Astrocyte of the cerebellum (primary cell): ENCODE measurements at places on chromosomes 13 and 19.

- DNase-seq = no peak
These were observed 10.8 kb downstream of the PRR36 start for GRCh38 chr19:7863157-7863970.

DNA sequence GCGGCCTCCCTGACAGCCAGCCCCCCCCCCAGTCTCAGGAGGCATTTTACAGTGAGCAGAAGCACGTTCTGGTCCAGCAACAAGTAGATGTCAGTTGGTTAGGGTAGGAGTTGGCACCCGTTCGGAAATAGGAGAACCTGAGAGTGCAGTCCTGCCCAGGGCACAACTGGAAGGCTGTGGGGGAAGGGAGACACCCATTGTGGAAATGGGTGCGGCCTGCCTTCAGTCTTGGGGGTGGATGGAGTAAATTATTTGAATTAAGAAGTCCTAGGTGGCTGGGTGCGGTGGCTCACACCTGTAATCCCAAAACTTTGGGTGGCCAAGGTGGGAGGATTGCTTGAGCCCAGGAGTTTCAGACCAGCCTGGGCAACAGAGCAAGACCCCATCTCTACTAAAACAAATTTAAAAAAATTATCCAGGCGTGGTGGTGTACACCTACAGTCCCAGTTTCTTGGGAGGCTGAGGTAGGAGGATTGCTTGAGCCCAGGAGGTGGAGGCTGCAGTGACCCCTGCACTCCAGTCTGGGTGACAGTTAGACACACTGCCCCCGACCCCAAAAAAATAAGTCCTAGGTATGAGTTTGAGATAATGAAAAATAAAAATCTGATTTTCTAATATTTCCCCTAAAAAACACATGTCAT lies 1.2 kb downstream of the CIRBP start:
- no peak for DNase-seq

DNA sequence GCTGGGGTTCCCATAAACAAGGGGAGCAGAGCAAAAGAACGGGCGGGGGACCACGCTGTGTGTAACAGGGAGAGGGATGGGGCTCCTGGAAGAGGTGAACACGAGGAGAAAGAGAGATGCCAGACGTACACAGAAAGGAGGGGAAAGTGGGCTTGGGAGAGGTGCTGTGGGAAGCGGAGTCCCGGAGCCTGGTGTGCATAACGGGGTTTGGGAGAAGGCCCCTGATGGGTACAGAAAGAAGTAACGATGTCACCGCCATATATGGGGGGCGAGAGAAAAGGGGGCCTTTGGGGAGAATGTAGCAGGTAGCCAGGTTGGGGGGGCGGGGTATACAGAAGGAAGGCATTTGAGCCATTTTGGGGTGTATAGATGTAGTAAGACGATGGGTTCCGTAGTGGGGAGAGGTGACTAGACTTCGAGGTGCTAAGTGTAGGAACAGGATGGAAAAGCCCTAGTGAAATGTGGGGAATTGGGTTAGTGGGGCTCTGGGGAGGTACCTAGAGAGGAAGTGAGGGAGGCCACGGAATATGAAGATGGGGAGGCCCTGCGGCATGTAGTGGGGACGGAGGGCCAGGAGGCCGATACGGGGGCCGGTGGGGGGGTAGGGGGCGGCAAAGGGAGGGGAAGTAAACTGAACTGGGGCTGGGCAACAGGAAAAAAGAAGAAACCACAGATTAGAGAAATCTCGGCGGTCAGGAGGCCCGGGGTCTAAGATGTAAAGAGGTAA lies 787 bp downstream of the ZNF580 start:
- DNase-seq = no peak

DNA sequence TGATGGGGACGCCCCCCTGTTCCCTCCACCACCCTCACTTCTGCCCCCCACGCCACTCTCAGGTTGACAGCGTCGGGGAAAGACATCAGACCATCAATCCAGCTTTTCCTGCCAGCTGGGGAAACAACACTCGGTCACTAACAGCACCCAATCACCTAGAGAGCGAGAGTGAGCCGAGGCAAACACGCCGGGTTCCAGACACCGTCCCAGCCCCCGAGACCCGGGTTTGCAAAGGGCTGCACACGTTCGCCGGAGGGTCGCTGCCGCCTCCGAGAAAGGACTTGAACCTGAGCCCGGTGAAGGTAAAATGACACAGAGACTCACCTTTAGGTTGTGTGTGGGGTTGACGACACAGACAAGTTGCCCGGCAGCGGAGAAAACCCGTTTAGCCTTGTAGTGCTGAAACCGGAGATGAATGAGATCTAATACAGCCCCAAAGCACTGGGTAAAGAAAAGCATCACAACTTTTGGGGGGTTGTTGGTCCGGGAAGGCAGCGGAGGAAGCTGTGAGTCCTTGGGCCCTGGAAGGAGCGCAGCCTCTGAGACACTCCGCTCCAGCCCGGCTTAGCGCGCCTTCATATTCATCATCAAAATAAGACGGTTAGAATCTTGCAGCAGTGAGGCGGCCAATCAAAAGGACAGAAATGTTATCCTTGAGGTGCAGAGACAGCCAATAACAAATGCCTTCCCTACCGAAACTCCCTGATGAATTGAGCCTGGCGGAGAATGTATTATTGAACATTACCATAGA lies at the start of gene SIAH3:
SIAH3 (minus strand) TSS at position 583 of the 751 bp plus-strand sequence; CDS start at position 459, 124 bp downstream.
- DNase-seq = peak; percentile 27

DNA sequence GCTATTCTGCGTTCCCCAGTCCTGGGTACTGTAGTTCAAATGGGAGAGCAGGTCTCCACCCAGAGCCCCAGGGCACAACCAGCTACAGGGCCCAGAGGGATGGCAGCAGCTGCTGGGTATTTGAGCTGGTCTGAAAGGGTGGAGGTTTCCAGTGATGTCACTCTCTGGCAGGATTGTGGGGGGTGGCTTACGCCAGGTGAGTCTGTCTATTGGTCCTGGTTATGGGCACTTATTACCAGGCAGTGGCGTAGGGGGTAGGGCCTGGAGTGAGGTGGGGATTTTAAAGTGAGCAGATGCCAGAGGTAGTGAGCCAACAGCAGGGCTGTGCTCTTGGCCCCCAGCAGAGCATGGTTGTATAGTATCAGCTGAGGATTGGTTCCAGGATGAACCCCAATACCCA lies 6.2 kb downstream of the RPS19 start:
- DNase-seq = no peak

DNA sequence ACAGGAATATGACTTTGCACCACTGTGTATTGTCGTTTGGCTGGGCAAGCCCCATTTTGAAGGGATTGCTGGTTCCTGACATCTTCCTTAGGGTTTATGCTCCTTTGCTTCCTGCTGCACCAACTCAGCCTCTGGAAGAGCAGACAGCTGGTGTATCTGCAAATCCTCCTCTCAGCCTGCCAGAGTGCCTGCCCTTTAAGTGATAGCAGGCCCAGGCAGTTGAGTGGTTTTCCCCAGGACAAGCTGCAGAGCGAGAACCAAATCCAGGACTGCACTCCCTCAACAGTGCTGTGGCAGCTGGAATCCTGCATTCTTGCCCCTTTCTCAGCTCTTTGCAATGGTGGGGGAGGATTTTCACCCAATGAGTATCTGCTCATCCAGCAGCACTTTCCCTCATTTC lies 85.5 kb downstream of the ZNF429 start:
- no peak for DNase-seq

DNA sequence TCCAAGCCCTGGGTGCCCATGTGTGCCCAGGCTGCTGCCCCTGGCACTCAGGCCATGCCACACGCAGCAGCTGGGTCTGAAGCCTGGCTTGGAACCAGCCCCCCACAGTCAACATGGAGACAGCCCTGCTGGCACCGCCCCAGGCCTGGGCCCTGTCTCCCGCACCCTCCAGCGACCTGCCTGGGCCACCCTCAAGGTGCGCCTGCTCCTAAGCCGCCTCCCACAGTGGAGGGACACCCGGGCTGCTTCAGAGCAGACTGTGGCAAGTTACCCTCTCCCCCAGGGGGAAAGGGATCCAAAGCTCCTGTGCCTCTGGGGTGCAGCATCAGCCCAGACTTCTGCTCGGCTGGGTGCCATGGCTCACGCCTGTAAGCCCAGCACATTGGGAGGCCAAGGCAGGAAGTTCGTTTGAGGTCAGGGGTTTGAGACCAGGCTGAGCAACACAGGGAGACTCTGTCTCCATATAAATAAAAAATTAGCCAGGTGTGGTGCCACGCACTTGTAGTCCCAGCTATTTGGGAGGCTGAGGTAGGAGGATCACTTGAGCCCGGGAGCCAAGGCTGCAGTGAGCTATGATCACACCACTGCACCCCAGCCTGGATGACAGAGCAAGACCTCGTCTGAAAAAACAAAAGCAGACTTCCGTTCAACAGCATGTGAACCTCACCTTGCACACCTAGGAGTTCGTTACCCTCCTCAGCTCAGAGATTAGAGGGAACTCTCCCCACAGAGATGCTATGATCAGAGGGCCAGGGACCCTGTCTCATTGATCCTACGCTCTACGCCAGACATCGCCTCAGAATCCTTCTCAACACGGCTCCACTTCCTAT lies 15.6 kb downstream of the ELL start:
- DNase-seq = no peak

- DNase-seq = no peak
These were observed 22.6 kb upstream of the SLAIN1 start for GRCh38 chr13:77674852-77675251.

DNA sequence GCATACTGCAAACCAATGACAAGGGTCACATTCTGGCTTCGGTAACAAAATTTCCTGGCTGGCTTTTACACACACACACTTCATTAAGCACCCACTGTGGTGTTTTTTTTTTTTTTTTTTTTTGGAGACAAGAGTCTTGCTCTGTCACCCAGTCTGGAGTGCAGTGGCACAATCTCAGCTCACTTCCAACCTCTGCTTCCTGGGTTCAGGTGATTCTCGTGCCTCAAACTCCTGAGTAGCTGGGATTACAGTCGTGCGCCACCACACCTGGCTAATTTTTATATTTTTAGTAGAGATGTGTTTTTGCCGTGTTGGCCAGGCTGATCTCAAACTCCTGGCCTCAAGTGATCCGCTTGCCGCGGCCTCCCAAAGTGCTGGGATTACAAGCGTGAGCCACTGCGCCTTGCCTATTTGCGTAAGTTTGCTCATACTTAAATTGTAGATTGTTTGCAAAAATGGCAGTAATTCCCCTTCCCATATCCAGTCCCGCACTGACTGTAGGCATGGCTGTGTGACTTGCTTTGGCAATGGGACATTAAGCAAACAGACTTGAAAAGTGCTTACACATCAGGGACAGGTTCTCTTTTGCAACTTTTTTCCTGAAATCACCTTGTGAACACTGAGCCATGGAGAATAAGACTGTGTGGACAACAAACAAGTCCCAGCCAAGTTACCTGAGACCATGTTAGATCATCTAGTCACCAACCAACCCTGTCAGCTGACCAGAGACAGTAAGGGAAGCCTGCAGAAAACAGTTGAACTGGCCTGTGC lies 42.1 kb upstream of the EBPL start:
- DNase-seq = no peak

GRCh38 chr19:21835810-21836444 lies at the start of gene ZNF43:
Gene ZNF43 (minus strand): TSS chr19:21836182. CDS start chr19:21836038, 144 bp downstream.
- DNase-seq = peak; percentile 90

DNA sequence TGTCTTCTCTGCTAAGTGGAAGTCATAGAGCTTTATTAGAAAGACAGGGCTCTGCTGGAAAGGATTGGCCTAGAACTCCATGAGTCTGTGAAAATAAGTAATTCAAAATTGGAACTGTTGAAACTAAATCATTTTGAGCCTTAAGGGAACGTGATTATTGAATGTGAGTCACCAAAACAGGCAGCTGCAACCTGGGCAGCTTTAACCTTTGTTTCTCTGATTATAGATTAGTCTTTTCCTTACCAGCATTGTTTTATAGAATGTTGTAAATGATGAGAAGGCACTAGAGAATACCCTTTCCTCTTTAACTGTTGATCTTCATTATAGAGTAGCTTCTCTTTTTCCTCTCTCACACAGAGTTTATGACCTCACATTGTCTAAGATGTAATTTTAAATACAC lies 638.8 kb upstream of the SLITRK6 start:
- DNase-seq = no peak

- no peak for DNase-seq
These were observed 29.9 kb downstream of the MICU2 start for GRCh38 chr13:21573920-21574712.

- DNase-seq = no peak
These were observed 2.4 kb downstream of the PAK4 start for GRCh38 chr19:39127812-39128515.

DNA sequence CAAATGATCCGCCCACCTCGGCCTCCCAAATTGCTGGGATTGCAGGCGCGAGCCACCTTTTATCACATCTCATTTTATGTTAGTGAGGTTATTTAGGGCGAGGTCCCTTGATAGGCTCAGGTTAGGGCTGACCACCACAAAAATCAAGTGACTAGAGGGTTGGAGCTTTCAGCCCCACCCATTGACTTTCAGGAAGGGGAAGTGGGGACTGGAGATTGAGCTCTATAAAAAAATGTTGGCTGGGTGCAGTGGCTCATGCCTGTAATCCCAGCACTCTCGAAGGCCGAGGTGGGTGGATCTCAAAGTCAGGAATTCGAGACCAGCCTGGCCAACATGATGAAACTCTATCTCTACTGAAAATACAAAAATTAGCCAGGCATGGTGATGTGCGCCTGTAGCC lies 20.1 kb downstream of the FPR3 start:
- DNase-seq = no peak

DNA sequence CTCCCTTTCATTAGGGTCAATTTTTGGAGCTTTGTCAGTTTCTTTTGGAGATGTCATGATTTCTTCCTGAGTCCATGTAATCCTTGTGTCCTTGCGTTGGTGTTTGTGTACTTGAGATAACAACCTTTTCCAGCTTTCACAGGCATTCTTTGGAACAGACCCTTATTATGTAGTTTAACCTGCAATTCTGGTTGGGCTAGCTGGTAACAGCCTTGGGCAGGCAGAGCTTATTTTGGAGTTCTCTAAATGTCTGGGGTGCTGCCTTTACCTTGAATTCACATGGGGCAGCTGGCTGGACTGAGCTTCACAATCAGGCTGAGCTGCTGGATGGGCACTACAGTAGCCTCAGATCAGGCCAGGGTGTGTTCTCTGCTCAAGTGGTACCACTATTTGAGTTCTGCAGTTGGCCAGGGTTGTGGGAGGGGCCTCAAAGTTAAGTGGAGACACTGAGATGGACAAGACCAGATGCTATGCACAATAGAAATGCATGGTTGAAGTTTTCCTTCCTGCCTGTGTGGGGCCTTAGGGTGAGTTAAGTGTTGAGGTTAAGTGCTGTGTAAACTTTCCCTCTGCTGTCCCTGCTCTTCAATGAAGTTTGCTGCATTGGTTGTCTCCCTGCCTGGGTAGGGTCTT lies 277.3 kb downstream of the ATP8A2 start:
- no peak for DNase-seq
